ENCODE measurements at places on chromosomes 5 and 9. TPM values are rescaled to one million over a fixed set of nuclear protein-coding genes. Genes with fewer than 3 reads are reported as not detected.

Gene C1QTNF2
- total RNA-seq = 1.1 TPM

DNA sequence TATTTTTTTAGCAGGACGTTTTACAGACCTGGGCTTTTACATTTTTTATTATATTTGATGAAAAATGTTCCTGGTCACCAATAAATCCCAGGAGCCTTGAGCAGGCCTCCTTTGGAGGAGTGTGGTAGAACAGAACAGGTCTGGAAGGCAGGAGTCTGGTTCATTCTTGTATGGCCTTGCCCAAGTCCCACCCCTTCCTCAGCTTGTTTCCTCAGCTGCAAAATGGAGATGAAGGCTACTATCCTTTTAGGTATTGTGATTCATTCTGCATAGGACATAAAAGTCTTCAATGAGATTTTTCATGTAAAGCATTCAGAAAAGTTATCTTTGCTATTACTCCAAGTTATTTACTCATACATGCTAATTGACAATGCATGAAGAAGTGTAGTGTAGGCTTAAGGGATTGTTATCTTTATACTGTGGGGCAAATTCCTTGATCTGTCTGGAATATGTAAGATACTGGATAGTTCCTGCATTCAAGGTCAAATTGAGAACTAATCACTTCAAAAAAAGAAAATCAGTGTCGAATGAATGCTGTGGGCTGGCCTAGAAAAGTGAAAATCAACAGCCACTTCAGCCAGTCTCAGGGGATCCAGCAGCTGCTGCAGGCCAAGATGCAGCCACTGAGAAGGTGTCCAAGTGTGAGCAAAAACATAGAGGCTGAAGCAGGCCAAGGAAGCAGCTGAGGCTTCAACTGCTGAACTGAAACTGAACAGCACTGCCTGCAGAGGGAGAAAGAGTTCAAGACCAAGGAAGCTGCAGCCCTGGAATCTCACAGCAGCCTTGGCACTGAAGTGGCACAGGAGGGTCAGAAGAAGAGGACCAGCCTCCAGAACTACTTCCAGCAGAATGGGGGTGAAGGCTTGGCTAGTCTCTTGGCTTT lies 15.5 kb upstream of the SLC36A3 start:
- DNase-seq = peak; percentile 53
- no peaks in the 10 kb centered on the region for H3K36me3 ChIP-seq
- H3K27ac ChIP-seq = no peak overlapping the region

DNA sequence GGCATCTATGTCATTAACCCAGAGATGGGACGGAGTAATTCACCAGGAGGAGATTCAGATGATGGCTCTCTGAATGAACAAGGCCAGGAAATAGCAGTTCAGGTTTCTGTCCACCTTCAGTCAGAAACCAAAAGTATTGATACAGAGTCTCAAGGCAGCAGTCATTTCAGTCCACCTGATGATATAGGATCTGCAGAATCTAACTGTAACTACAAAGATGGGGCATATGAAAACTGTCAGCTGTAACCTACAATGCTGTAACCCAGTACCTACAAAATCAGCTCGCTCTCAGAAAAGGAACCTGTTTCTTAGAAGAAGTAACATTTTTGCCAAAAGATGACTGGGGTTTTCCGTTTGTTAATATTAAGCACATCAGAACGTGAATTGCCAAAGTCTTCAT lies 14.7 kb downstream of the MFAP3 start:
- H3K4me3 ChIP-seq = no peak overlapping the region
- H3K4me1 ChIP-seq = no peaks in the 10 kb centered on the region
- peaks cover 11% of the 10 kb centered on the region for H3K36me3 ChIP-seq
- no peaks in the 10 kb centered on the region for H3K27me3 ChIP-seq
- no peak for DNase-seq

DNA sequence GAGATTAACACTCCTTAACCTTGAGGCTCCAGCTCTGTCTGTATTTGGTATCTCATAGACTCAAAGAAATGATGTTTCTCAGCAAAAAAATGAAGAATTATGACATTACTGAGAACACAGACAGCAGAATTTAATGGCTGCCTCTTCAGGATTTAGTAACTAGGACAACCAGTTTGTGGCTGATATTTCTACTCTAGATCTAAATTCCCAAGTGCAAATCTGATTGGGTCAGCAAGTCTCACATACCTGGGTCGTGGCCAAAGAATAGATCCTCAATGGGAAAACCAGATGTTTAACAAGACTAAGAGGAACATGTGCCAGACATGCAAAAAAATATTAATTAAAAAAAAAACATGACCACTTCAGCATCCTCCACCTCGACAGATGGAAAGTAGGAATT lies 608.9 kb downstream of the DTWD2 start:
- no peaks in the 10 kb centered on the region for H3K4me1 ChIP-seq
- DNase-seq = no peak
- no peaks in the 10 kb centered on the region for H3K27me3 ChIP-seq
- H3K27ac ChIP-seq = no peak overlapping the region
- no peaks in the 10 kb centered on the region for H3K36me3 ChIP-seq
- no peak overlapping the region for H3K4me3 ChIP-seq

Gene NUTM2F
- not detected for total RNA-seq

Gene FCN2
- not detected for total RNA-seq

- H3K27me3 ChIP-seq = no peaks in the 10 kb centered on the region
- H3K4me1 ChIP-seq = peaks cover 25% of the 10 kb centered on the region
- no peaks in the 10 kb centered on the region for H3K36me3 ChIP-seq
- DNase-seq = no peak
Observed at GRCh38 chr5:160448886-160449285, 27.2 kb downstream of the PTTG1 start.

DNA sequence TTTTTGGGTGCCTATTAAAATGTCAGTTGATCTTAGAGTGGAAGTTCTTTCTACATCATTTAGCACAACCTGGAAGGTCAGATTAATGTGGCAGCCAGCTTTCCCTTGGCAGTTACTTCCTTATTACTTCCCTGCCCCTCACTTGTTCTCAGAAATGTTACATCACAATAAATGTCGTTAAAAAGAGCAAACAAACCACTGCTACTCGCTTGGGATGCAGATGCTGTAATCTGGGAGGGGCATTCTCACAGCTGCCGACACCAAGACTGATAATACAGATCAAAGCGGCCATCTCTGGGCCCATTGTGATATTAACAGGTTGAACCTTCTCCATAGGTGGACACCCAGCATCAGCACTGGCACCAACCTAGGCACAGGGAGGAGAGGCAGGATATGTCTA lies 29.3 kb downstream of the PLAC8L1 start:
- no peak for DNase-seq
- no peak overlapping the region for H3K27ac ChIP-seq
- H3K36me3 ChIP-seq = no peaks in the 10 kb centered on the region

Gene RNF183
- total RNA-seq = not detected

DNA sequence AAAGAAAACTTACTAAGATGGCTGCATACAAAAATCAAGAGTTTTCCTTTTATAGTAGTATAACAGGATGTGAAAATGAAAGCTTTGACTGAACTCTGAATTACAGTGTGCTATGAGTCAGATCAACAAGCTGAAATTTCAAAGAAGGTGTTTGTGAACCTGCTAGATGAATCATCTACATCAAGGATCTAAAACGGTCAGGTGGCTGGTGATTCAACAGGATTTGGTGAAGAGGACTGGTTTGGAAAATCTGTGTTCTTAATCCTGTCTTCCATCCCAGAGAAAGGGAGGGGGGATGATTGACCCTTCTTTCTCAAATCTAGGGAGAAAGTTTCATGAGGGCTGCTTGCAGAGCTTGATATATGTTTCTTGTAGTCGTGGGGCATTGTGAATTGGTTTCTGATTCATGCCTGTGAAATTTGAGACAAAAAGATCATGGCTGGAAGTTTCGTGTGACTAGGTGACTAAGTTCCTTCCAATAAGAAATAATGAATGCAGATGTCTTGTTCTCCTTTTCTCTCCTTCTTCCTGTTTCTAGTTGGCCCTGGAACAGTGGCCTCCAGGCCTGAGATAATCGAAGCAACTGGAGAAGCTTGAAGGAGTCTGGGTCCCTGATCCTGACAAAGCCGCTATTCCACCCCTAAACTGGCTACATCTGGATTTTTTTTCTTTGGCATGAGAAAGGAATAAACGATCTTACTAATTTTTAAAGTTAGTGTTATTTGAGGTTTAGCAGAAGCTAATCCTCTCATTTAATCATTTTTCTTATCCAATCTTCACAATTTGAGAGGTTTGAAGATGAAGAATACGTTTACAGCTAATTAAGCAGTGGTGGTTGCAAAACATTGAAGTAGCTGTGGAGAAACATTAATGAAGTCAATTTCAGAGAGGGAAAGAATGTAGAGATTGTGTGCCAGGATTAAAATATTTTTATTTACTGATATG lies 67.2 kb downstream of the MRPS30 start:
- no peak for DNase-seq
- no peak overlapping the region for H3K4me3 ChIP-seq
- no peaks in the 10 kb centered on the region for H3K27me3 ChIP-seq
- no peak overlapping the region for H3K27ac ChIP-seq
- no peaks in the 10 kb centered on the region for H3K4me1 ChIP-seq

DNA sequence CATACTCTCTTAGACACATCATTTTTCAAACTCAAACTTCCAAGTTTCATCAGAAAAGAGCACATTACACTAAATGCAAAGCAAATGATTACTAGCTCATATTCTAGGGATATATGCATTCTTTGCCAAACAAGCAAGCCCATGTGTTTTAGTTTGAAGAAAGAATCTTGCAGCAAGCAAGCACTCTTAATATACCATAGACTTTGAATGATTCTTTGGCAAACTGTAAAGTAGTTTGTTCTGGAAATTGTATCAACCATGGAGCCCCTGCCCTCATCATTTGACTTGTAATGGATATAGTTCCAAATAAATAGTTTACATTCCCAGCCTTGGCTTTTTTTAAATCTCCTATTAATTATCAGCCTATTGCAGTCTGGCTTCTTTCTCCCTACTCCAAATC lies 325.2 kb downstream of the NR2F1-AS1 start:
- no peaks in the 10 kb centered on the region for H3K4me1 ChIP-seq
- no peak for DNase-seq
- no peaks in the 10 kb centered on the region for H3K27me3 ChIP-seq

DNA sequence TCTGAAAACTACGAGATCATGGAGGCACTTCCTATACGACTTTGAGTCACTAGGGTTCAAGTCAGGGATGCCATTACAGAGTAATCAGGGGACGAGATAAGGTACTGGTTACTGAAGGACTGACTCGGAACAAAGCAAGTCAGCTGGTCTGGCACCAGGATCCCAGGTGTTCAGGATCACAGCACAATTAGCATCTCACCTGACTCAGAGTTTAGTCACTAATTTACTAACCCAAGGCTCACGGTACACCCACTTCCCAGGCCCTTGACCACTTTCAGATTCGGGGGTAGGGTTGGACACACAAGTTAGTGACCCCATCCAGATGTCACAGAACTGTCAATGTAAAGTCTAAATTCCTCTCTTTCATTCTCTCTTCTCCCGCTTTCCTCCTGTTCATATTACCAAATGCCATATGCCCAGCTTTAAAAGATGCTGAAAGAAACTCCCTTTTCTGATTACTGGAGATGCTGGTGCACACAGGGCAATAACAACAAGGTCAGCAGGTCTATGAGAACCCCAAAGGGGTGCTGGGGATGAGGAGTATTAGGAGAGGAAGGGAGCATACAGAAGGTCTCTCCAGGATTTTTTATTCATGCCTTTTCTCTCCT lies 657.8 kb downstream of the TLE1 start:
- H3K27me3 ChIP-seq = no peaks in the 10 kb centered on the region
- no peak for DNase-seq
- no peak overlapping the region for H3K4me3 ChIP-seq
- no peak overlapping the region for H3K27ac ChIP-seq

DNA sequence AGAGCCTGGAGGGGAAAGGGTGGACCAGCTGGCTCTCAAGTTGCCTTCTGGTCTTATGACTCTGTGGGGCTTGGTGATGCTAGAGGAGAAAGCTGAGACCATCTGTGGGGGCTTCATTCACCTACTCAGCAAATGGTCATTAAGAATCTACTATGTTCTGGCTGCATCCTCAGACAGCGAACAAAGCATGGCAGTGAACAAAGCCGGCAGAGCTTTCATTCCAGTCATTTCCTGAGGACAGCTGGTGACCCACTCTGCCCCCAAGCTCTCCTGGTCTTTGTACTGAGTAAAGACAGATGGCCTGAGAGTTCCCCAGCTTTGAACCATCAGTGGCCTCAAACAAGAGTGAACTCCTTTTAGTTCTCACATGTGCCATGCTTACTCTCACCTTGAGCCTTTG lies 48.0 kb downstream of the FGF1 start:
- no peak for DNase-seq
- no peaks in the 10 kb centered on the region for H3K36me3 ChIP-seq
- H3K27me3 ChIP-seq = no peaks in the 10 kb centered on the region
- no peak overlapping the region for H3K4me3 ChIP-seq
- no peaks in the 10 kb centered on the region for H3K4me1 ChIP-seq

GRCh38 chr9:2486988-2487387 lies 134.6 kb upstream of the VLDLR start:
- H3K4me3 ChIP-seq = no peak overlapping the region
- DNase-seq = no peak
- no peaks in the 10 kb centered on the region for H3K36me3 ChIP-seq
- H3K4me1 ChIP-seq = no peaks in the 10 kb centered on the region

Gene CORO2A
- 1.8 TPM for total RNA-seq

- no peaks in the 10 kb centered on the region for H3K4me1 ChIP-seq
- no peak overlapping the region for H3K4me3 ChIP-seq
- no peaks in the 10 kb centered on the region for H3K36me3 ChIP-seq
- DNase-seq = no peak
- H3K27ac ChIP-seq = no peak overlapping the region
Observed at GRCh38 chr5:45741110-45741509, 44.9 kb upstream of the HCN1 start.

DNA sequence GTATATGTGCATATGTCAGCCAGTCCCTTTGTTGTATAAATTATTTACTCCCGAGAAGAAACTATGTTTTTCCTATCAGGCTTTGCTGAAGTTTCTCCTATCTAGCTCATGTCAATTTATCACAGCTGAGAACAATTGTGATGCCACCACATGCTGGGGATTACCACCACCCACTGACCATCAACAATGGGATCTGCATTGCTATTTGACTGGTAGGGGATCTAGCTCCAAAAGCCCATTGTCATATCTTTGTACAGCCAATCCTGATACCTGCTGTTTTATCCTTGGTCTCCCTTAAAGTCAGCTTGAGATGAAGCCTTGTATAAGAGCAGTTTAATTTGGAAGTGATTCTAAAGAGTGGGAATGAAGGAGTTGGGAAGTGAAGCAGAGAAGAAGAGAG lies 53.9 kb upstream of the KCNN2 start:
- no peaks in the 10 kb centered on the region for H3K27me3 ChIP-seq
- DNase-seq = no peak
- no peak overlapping the region for H3K27ac ChIP-seq
- H3K4me3 ChIP-seq = no peak overlapping the region
